Upper lobe of right lung (tissue), 1 donor: ENCODE measurements at places on chromosomes 5 and 9. TPM values are rescaled to one million over a fixed set of nuclear protein-coding genes. Genes with fewer than 3 reads are reported as not detected.
A peak's percentile ranks its signal among the peaks of the same experiment; 100 is the strongest.

DNA sequence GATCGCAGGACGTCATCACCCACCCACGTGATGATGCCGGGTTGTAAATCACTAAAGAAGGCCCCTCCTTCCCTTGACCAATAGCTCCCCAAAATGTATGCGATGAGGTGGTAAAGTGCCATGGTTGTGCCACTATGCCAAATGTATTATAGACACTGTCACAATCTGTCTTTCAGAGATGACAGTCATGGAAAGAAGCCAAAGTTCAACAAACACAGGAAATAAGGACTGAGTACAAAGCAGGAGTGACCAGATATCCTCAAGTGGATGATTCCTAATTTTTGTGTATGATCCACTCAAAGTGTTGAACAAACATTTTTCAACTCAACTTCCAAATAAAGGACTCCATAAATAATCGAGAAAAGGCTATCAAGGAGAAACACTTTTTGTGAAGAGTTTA lies 12.5 kb downstream of the GLIS3 start:
- no peak for DNase-seq

- DNase-seq, result no peak
Observed at GRCh38 chr5:109829331-109829730, 139.6 kb downstream of the MAN2A1 start.

- no peak for DNase-seq
Observed at GRCh38 chr5:32511776-32512374, 67.3 kb upstream of the ZFR start.

DNA sequence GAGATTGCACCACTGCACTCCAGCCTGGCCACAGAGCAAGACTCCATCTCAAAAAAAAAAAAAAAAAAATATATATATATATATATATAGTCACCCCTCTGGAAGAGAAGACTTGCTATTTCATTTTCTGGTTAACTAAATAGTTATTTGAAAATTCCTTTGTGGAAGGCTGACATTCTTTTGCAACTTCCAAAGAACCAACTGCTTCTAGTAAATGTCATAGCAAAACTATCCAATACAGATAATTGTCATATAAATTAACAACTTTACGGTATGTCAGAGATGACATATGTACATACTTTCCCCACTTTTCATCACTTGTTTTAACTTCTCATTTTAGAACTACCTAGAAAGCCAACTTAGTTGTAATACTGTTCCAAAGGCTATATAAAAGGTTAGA lies 50.9 kb downstream of the PRUNE2 start:
- no peak for DNase-seq

DNA sequence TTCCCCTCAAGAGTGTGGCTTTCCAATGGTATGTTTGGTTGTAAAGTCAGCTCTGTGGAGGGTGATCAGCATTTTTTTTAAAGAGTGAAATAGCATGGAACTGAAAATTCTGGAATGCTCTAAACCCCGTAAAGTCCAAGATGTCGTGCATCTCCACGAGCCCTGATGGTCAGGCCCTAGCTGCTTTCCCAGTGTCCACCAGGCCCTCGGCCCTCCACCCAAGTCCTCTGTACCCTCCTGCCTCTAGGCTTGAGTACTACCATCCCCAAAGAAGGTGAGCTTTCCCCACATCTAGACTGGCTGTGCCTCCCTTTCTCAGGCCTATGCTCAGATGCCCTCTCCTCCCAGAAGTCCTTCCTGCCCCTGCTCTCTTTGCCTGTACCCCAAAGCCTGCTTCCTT lies 280.3 kb downstream of the GADD45G start:
- DNase-seq, result peak; percentile 3

DNA sequence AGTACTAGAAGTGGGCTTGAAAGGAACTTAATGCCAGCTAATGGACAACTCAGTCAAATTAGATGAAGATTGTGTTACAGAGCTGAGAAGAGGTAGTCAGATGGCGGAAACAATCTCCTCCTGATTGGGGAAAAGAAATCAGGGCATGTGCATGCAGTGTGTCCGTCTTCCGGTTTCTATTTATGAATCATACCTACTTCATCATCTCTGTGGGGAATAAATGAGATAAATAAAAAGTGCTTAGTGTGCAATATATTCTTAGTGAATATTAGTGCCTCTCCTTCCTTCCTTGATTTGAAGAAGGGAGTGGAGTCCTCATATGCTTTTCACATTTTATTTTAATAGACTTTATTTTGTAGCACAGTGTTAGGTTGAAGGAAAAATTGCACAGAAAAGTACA lies 108.7 kb upstream of the NFIL3 start:
- no peak for DNase-seq

DNA sequence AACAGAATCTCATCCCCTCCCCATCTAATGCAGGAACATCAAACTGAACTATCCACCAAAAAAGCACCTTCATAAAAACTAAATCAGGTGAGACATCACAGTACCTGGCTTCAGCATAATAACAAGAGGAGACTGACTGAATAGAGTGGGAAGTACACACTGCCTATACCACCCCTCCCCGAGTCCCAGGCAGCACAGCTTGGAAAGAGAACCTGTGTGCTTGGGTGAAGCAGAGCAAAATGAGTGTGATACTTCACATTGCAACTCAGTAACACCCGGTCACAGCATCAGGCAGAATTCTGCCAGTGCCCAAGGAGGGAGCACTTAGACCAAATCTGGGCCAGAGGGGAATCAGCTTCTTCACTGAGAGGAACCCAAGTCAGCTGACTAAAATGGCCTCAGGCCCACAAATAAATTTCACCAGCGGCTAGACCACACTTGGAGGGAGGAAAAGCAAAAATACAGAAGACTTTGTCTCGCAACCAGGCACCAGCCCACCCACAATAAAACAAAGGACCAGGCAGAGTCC lies 69.3 kb upstream of the OR2K2 start:
- DNase-seq, result no peak

GPX8 gene
- total RNA-seq, result 9.5 TPM

- DNase-seq, result no peak
Observed at GRCh38 chr5:20949636-20950035, 961.6 kb upstream of the CDH18 start.

PSD2 gene
- total RNA-seq, result not detected

- no peak for DNase-seq
Observed at GRCh38 chr9:83623679-83624076, 735 bp downstream of the IDNK start.

SPATA31C1 gene
- total RNA-seq, result not detected

DNA sequence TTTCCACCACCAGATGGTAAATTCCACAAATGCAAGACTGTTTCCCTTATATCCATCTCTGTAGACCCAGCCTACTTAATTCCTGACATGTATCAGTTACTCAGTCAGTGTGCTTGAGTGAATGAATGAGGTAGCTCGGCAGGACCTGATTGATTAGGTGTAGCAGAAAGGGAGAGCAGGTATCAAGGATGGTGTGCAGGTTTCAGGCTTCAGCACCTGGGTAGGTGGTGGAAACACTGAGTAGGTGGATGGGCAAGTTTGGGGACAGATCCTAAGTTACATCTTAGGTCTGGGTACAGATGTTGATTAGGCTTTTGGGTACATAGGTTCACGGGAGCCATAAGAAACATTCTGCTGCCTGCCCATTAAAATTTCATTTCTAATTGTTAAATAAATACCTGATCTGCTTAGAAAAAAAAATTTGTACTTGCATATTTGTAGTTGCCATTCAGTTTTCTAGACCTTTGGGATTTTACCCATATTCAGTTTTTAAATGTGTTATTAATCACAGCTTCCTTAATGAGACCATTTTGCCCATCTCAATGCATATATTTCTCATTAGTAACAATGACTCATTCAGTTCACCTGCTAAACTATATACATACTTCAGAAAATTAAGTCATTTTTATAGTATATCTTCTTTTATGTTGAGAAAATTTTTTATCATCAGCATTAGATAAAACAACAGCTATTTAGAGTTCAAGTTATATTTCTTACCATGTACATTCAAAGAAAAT lies 111.8 kb downstream of the INIP start:
- no peak for DNase-seq

DNA sequence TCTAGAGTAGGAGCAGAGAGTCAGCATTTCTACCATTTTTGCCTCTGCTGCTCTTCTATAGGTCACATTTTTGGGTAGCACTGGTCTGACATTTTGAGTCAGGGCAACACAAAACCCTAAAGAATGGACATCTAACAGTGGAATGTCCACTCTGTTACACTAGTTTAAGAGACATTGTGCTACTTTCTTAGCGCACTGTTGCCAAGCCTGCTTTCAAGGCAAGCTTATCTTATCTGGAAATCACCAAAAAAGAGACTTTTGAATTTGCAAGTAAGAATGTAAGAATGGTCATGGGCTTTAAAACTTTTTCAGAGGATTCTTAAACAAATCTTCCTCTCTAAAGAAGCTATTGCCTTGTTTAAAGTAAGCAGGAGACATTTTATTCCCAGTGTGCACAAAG lies 73.0 kb upstream of the STARD4 start:
- DNase-seq, result no peak

DNA sequence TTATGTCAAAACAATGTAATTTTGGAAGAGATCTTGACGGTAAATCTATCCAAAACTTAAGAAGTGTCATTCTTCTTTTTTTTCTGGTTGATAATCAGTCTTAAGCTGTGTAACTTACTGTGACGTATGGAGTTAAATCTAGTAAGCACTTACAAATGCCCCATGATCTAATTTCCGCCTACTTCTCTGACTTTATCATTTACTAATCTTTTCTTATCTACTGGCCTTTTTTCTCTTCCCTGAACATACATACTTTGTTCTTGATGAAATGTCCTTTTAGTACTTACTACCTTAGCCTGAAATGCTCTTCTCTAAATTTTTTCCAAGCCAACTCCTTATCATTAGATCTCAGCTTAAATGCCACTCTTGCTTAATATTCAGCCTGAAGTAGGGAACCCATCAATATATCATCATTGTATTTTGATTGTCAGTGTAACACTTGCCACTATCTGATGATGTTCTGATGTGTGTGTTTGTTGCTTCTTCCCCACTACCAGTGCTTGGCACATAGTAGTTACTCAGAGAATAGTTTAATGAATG lies 27.6 kb downstream of the AP3S1 start:
- no peak for DNase-seq

FKTN gene
- 10.8 TPM for total RNA-seq

CCL19 gene
- 1.1 TPM for total RNA-seq

DNA sequence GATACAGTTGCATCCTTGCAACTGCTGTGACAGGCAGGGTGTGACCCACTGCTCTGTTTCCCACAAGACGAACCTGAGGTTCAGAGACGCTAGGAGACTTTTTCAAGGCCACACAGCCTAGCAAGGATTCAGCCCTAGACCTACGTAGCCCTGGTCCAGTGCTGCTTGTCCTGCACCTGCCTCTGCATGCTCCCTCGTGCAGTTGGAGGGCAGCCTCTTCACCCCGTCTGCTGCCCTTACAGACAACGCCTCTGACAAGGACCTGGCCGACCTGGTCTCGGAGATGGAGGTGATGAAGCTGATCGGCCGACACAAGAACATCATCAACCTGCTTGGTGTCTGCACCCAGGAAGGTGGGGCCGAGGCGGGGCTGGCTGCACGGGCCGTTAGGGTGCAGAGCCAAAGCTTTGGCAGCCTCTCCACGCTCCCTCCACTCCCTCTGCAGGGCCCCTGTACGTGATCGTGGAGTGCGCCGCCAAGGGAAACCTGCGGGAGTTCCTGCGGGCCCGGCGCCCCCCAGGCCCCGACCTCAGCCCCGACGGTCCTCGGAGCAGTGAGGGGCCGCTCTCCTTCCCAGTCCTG lies 8.5 kb downstream of the FGFR4 start:
- DNase-seq, result no peak

DPYSL3 gene
- 52.8 TPM for total RNA-seq

DNA sequence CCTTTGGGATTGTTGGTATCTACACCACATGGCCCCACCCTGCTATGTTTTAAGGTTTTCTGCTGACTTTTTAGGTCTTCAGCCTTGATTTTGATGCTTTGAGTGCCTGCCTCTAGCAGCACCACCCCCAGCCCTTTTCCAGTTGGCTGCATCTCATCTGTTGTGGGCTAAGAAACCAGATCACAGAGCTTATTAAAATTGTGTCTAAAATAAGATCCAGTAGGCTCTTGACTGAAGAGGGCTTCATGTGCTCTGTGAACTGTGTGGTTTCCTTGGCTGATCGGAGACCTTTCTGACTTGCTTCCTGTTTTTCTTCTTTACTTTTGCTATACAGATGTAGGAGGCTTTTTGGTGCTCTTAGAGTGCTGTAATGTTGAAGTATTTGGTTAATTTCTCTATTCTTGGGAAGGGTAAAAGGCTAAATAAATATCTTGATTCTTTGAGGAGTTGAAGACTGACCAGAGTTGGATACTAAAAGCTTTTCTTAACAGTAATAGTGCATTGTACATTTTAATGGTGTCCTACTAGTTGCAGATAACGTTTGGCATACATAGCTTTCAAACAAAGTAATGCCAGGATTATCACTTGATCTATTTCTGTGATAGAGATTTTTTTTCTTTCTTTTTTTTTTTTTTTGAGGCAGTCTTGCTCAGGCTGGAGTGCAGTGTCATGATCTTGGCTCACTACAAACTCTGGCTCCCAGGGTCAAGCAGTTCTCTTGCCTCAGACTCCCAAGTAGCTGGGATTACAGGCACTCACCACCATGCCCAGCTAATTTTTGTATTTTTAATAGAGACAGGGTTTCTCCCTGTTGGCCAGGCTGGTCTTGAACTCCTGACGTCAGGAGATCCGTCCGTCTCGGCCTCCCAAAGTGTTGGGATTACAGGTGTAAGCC lies 4.5 kb downstream of the UBE2D2 start:
- DNase-seq, result peak; percentile 9

GRCh38 chr9:71670121-71670520 lies 98.2 kb downstream of the CEMIP2 start:
- no peak for DNase-seq

GRCh38 chr9:114405294-114406034 lies 17.7 kb upstream of the AKNA start:
- peak; percentile 82 for DNase-seq

GRCh38 chr5:127846884-127847283 lies 143.7 kb downstream of the CCDC192 start:
- no peak for DNase-seq

- no peak for DNase-seq
Observed at GRCh38 chr5:149521739-149522685, 29.2 kb downstream of the CSNK1A1 start.

NCS1 gene
- 5.7 TPM for total RNA-seq

DNA sequence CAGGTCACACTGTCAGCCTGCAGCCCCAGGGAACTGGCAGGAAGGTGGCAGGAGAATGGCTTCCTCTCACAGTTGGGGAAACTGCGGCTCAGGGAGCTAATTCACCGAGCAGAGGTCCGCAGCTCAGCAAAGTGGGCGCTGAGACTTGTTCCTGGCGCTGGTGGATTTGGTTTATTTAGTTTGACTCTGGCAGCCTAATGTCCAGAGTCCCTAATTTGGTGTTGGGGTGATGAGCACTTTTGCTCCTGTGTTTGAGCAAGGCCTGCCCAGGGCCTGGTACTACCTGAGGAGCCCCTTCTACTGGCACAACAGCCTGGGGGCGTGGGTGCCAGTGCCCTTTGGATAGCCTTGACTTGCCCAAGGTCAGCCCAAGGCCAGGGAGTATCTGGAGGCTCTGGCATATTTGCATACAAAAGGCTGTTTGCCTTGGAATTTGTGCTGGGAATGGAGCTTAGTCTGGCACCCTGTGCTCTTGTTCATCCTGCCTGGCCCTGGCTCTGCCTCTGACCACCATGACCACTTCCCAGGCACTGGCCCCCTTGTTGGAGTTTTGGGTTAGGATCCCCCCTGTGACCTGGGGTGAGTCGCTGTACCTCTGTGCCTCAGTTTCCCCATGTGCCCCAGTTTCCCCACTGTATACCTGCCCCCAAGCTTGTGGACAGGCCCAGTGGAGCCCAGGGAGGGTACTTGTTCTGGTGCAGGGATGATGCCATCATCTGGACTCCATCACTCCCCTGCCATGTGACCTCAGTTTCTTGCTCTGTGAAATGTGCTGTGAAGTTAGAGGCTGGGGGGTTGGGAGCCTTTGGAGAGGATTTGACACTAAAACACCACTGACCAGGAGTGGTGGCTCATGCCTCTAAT lies 1.4 kb downstream of the SUSD3 start:
- no peak for DNase-seq
